ENCODE measurements at places on chromosomes 5 and 9.
A peak's percentile ranks its signal among the peaks of the same experiment; 100 is the strongest.

DNA sequence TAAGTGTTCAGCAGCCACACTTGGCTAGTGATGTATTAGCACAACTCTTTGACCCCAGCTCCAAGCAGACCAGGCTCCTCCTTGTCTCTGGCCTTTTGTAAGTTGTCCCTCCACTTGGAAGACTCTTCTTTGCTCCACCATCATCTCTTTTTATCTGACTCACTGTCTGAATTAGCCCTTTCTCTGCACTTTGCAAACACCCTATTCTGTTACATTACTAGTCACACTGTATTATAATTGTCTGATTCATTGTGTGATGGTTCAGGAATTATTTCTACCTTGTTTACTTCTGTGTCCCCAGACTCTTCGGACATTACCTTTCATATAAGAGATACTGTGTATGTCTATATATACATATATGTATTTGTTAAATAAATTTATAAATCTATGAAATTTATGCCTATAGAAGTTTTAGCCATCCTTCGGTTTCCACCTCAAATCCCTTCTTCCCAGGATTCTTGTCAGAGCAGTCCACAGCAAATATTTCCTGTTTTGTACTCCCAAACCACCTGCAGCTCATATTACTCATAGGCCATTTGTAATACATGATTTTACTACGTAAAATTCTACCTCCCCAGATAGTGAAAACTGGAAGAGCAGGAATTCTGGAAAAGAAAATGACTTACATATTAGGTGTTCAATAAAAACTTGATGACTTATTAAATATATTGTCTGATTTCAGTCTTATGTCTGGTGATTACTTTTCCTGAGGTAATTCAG lies 69.0 kb downstream of the MTAP start:
- DNase-seq = no peak

- no peak for DNase-seq
Measured at GRCh38 chr5:100787648-100788047, 115.4 kb downstream of the ST8SIA4 start.

GRCh38 chr5:90133941-90134340 lies 275.6 kb downstream of the CETN3 start:
- no peak for DNase-seq

DNA sequence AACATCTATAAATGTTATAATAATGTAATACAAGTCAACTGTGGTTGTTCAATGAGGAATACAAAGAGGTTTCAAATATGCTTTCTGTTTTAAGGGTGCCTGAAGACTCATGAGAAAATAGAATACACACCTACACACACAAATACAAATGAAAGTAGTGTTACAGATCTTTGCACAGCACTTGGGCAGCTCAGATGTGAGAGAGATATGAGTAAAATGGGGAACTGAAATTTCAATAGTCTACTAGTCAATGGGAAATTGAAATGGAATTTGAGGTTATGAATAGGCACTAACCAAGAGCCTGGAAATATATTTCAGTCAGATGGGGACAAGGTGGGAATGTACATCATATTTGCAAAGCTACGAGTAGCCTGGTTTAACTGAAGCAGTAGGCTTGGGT lies 96.6 kb downstream of the ISL1 start:
- DNase-seq = no peak

DNA sequence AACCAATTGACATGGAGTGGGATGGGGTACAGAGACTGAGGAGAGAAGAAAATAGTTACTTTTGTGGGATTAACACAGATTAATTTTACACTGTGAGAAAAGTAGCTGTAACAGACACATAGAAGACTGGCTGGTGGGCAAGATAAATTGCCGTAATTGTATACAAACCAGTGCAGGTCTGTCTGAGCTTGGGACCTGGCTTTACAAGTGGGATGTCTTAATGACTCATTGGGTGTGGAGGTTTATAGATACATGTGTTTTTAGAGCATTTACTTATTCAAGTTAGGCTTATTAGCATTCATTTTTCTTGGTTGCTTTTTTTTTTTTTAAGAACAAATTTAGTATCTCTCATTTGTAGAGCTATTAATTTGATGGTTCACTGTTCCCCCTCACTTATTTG lies 37.5 kb downstream of the SLC44A1 start:
- no peak for DNase-seq

DNA sequence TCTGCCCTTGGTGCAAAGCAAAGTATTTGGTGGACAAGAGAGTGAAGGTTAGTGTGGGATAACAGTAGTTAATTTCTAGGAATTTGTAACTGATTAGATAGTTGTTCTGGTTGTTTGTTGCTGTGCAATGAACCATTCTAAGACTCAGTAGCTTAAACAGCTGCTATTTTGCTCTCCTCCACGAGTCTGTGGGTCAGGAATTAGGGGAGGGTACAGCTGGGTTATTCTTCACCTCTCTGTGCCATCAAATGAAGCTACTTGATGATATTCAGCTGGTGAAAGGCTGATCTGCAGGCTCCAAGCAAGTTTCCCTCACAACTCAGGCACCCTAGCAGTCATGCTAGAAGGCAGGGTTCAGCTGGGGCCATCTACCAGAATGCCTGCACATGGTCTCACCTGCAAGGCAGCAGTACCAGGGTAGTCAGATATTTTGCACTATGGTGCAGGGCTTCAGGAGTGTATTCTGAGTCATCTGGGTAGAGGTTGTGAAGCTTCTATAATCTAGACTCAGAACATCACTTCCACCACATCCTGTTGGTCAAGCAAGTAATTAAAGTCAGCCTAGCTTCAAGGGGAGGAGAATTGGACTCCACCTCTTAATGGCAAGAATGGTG lies 159.5 kb upstream of the SLC28A3 start:
- no peak for DNase-seq

DNA sequence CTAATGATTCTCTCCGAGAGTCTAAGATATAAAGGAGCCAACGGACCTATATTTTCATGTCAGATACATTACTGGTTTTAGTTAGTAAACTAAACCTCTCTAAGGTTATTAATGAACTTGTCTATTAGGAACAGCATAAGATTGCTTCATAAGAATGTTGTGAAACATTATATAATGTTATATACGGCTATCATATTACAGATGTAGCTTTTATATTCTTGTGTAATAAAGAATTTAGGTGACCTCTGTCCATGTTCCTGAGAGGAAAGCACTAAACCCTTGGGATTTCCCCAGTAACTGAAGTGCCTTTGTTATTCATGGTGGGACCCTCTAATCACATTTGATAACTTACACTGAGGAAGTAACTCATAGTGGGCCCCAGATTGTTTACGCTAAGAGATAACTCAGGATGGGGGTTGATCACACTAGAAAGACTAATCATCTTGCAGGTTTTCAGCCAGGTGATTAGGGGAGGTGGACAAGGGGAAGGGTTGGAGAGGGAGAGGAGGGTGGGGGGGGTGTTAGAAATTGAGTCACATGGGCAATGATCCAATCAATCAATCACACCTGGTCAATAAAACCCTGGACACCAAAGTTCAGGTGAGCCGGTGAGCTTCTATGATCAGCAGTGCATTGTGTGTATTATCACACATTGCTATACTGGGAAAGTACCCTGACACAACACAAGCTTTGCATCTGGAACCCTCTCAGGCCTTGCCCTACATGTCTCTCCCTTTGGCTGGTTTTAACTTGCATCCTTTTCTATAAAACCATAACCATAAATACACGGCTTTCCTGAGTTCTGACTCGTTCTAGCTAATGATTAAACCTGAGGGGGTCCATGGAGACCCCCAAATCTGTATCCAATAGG lies 25.8 kb downstream of the ECPAS start:
- DNase-seq = no peak

- DNase-seq = no peak
Measured at GRCh38 chr5:126741361-126741760, 35.6 kb upstream of the LMNB1 start.

DNA sequence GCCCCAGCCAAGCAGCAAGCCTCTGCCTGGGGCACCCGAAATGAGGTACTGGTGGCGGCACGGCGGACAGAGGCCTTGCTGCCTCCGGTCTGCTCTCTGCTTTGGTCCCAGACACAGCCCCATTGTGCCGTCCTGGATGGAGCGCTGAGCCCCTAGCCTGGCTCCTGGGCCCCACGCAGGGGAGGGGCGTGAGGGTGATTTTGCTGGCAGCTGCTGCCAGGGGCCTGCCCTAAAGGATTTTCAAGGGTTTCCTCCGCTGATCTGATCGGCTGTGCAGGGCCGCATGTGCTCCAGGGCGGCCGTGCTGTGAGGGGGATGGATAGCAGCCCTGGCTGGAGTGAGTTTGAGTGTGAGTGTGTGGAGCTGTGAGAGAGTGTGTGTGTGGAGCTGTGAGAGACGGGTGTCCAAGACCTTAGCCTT lies 1.3 kb downstream of the GPSM1 start:
- DNase-seq = peak; percentile 81

- no peak for DNase-seq
Measured at GRCh38 chr5:67015541-67016191, 180.9 kb downstream of the CD180 start.

DNA sequence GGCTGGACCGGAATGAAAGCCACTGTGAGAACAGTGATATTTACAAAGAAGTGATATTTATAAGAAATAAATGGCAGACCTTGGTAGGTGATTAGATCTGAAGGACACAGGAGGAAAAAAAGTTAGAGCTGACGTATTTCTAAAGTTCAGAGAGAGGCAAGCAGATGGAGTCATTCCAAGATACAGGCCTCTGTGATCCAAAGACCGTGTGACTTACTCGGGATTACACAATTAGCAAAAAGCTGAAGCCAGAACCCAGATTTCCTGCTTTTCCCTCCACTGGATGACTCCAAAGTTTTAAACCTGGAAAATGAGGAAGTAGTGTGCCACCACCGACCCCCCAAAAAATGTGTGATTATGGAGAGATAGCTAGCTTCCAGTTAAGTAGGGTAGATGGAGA lies 3.1 kb upstream of the DOCK8 start:
- DNase-seq = no peak

GRCh38 chr5:161775891-161776290 lies 72.0 kb upstream of the GABRA1 start:
- no peak for DNase-seq

- no peak for DNase-seq
Measured at GRCh38 chr5:124060413-124061067, 548.6 kb downstream of the CSNK1G3 start.

GRCh38 chr5:120151825-120152224 lies 312.3 kb upstream of the PRR16 start:
- no peak for DNase-seq

DNA sequence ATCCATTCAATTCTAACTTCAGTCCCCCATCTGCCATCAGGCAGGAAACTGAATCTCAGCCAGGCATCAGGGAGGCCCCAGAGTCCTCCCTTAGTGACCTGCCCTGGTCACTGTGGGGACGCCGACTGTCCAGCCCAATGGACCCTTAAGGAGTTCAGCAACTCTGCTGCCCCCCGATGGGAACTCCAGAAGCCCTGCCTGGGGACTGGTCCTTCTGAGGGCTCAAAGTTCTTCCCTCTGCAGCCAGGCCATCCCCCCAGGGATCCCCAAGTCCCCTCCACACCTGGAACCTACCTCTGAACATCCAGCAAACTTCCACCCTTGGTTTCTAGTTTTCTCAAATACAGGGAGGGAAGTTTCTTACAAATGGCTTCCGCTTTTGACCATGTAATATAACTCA lies 76.8 kb downstream of the UBE2QL1 start:
- DNase-seq = no peak

DNA sequence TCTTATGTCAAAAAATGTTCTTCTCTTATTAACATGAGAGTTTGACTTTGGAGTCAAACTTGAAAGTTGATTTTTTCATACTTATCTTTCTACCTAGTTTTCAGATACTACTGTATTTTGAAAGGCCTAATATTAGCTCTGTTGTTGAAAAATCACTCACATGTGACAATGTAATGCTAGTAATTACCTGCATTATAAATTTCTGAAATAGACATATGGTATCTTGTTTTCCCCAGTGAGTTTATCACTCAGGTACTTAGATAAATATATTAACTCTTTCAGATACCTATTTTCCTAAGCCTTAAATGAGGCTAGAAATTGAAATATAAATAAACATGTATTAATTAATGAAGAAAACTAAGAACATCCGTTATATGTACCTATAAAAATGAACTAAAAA lies 2089.3 kb downstream of the MAT2B start:
- no peak for DNase-seq

DNA sequence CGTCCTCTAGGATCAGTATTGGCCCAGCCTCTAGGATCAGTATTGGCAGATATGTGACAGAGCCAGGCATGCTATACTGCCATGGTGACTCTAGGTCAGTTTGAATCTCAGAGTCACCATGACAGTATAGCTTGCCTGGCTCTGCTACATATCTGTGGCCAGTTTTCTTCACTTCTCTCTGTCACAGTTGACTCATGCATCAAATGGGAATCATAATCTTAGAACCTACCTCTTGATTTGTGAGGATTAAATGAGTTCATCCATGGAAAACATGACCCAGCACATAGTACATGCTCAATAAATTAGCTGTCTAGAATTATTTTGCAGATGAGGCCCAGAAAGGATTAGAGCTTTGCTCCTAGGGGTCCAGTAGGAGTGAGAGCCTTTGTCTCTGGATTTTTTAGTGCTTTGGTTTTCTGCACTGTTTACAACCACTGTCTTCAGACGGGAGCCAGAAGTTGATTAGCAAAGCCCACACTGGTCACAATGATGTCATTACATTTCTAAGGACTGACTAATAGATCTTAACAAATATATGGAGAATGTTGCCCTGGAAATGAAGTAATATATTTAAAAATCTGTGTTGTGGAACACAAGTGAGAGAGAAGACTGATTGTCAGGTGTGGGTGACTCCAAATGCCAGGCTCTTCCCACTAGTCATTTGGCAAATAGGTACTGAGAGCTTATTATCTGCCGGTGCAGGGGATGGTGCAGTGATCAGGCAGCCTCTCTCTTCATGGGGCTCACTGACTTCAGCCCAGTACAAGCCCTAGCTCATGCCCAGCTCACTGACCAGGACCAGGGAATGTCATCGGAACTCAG lies 76.0 kb downstream of the COL15A1 start:
- no peak for DNase-seq

All from left hindlimb (tissue), 1 donor.